Forelimb muscle (tissue), 1 donor: ENCODE measurements at places on chromosomes 1 and 21.

DNA sequence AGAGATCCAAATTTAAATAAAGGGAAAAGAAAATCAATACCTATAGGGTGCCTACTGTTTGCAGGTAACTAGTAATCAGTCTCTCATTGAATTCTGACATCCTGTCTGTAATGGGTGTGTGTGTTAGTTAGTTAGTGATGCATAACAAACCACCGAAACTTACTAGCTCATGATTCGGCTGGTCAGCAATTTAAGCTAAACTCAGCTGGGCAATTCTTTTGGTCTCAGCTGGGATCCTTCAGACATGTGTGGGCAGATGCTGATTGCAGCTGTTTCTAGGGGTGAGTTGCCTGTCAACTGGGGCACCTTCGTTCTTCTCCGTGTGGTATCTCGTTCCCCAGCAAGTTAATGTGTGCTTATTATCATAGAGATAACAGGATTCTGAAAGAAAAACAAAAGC, 40.2 kb upstream of the ZNF124 start:
- no peak for DNase-seq

- DNase-seq: no peak
Measured at GRCh38 chr1:223759273-223759672, 46.9 kb downstream of the CAPN2 start.

GRCh38 chr1:162373541-162374260, 3.0 kb downstream of the SPATA46 start:
- no peak for DNase-seq

DNA sequence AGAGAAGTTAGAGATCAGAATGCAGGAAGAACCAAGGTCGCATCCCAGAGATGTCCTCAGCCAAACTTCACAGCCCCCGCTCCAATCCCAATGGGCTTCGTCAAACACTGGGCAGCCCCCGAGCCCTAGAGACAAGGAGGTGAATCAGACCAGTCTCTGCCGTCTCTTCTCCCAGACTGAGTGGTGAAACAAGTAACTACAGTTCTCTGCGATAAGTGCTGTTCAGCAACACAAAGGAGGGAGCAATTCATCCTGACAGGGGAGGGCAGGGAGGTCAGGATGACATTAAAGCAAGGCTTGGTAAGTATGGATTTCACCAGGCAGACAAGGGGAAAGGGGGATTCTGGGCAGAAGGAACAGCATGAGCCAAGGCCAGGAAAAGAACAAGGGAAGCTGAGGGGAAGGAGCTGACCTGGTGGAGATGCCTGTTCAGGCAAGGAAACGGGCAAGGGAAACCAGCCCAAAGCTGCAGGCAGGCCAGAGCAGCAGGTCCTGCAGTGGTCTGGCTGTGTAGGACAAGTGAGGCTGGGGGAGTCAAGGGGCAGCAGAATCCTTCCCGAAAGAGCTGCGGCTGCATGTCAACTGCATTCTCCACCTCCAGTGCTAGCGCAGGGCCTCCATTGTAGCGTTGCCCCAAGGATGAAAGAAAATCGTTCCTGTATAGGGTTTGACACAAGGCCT, 13.6 kb upstream of the ERI3 start:
- DNase-seq: no peak

DNA sequence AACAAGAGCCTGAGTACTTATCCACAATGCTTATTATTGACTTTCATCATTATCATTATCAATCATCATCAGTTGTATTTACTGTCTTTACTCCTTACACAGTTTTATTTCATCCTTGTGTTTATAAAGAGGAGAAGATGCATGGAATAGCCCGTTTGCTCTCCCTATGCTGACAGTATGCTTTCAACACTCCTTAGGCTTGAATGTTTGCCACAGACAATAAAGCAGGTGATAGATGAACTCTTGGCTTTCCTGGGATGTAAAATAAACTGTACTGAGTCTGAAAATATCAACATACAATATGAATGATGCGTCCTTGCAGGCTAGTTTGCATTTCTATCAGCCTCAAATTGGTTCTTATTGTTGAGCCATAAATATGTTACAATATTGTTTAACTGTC, 891.8 kb upstream of the NCAM2 start:
- DNase-seq: no peak

- no peak for DNase-seq
Measured at GRCh38 chr1:212671342-212672031, 28.2 kb downstream of the BATF3 start.

- DNase-seq: peak; percentile 1
Measured at GRCh38 chr1:157595356-157595755, 2.5 kb downstream of the FCRL4 start.

DNA sequence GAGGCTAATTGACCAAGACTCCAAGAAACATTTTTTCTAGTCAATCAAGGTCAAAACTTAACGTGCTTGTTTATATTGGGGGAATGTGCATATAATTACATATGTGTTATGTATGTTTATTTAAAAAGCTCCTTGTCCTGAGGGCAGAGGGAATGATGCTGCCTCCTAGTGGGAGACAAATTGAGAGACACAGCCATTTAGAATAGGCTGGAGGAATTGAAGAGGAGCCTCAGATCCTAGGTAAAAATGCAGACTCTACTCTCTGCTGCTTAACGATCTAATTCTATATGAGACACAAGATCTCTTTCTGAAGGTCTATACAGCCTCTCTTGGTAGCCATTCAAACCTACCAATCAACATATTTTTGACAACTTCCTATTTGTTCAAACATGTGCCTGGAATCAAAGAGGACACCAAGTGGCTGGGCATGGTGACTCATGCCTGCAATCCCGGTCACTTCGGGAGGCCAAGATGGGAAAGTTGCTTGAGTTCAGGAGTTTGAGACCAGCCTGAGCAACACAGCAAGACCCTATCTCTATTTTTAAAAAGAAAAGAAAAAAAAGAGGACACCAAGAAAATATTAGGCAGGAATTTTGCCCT, 136.6 kb upstream of the ZNF648 start:
- no peak for DNase-seq

- DNase-seq: no peak
Measured at GRCh38 chr1:8397511-8397910, 79.6 kb downstream of the SLC45A1 start.

GRCh38 chr1:1598720-1599029, 1.3 kb downstream of the FNDC10 start:
- no peak for DNase-seq

DNA sequence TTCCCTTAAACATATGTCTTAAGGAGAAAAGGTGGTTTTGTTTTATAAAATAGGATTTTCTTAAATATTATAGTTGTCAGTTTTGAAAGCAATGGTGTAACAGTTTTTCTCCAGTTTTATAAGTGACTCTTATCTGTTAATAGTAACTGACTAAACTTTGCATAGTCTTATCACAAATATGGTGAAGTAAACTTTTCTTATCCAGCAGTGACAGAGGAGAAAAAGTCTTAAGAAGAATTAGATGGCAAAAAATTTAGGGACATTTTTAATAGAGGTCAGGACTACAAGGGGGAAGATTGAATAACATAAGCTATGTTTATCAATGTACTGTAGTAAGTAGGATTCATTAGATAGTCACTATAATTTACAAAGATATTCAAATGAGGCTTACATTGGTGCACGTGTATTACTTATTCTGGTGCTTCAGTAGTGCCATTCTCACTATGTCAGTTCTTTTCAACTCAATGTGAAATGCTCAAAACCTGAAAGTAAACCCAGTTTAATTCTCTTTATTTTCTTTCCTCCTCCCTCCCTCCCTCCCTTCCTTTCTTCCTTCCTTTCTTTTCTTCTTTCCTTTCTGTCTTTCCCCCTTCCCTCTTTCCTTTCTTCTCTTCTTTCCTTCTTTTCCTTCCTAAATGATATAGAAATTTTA, 26.1 kb downstream of the F3 start:
- no peak for DNase-seq

GRCh38 chr1:172343240-172344160, 77.0 kb upstream of the C1orf105 start:
- DNase-seq: no peak

- peak; percentile 38 for DNase-seq
Measured at GRCh38 chr1:41677620-41678019, 193.1 kb upstream of the EDN2 start.

GRCh38 chr1:156245451-156246232, 2.2 kb downstream of the PAQR6 start:
- DNase-seq: no peak

DNA sequence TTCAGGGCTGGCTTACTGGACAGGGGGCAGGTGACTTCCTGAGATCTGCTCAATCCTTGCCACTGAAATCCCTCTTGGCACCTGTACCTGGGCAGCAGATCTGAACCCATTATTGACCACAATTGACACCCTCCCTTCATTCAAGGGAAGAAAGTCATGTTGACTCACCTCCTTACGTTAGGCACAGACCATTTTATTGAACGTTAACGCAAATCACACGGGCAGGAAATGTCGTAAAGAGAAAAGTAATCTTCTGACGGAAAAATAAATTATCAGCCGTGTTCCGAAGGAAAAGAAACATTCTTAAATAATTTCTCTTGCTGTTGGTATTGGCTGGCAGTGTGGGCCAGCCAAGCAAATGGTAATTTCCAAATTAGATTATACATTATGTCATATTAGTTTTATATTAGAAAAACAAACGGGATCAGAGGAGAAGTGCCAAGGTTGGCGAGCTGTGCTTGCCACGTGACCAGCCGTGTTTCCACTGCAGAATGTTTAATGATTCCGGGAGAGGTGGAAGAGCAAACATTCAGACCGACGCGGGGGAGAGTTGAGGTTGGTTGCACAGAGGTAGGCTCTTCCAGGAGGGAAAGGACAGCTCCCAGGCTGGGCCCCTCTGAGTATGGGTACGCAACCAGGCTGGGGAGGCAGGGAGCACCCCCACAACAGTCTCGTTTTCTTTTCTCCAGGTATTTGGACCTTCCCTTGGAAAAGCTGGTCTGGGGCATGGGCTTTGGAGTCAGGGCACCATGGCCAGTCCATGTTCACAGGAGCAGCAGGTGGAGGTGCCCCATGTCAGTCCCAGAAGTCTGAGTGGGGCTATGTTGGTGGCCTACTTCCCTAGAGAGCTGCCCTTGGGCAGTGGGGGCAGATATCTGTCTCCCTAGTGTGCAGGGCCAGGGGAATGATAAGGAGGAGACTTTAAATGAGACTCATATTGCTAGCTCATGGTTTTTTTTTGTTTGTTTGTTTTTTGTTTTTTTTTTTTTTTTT, 121.1 kb downstream of the FOXD2 start:
- DNase-seq: no peak
